Activated CD4-positive, alpha-beta T cell treated with anti-CD3 and anti-CD28 coated beads, Interleukin-2, amount 50 U/mL, for 24 hours (primary cell): ENCODE measurements at places on chromosomes 13 and 19.

- DNase-seq: no peak
Measured at GRCh38 chr13:111623208-111623607, 302.8 kb downstream of the TEX29 start.

DNA sequence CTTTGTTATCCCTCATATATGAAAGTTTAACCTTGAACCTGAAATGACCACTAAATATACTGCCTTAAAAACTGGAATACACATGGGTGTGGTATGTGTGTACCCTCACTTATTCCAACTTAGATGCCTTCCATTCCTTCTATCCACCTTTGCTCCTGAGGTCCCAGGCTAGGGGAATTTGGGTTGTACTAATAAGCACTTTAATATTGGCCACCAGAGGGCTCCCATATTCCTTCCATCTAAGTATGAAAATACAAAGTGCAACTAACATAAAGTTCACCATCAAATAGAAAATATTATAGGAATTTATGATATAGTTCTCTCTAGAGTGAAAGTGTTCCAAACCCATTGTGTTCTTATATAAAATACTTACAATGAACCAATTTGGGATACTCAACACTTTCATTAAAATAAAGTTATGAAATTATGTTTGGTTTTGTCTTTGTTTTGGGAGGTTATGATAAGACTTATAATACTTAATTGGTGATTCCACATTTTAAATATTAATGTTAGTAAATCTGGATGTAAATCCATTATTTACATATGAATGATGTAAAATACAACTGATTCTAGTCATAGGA, 62.3 kb downstream of the ITGBL1 start:
- peak; percentile 10 for DNase-seq

GRCh38 chr13:43647471-43647870, 139.3 kb downstream of the ENOX1 start:
- DNase-seq: no peak

- DNase-seq: no peak
Measured at GRCh38 chr19:53432088-53432661, 391 bp downstream of the ZNF761 start.

- no peak for DNase-seq
Measured at GRCh38 chr19:57192993-57193392, 1.7 kb downstream of the ZNF264 start.

DNA sequence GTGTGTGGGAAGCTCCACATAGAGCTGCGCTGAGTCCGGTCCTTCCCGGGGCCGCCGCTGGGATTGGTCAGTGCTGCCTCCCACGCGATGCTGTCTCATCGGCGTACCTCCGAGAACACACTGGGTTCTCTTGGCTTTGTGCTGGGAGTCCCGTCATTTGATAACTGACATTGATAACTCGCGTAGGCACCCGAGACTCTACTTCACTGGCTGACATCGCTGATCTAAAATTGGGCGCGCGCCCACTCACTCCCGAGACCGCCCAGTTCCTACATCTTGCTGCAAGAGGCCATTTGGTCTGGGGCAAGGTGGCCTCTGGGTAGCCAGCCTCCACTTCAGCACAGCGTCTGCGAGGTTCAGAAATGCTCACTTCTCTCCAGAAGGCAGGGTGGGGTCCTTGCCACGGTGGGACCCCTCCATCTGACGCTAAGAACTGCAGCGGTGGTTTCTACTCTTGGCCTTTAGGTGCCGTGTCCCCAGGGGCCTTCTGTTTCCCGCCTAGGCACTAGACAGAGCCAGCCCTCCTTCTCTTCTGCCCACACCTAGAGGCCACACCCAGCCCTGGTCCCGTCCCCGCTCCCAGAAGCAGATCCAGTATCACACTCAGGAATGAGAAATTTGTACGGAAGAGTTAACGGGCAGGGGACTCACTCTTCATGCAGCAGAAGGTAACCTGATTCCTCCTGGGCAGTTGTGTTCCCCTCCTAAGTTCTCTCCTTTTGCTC, 40.7 kb upstream of the ATP11A start:
- no peak for DNase-seq

- DNase-seq: no peak
Measured at GRCh38 chr19:46176116-46176860, 28.2 kb downstream of the IGFL2 start.

- DNase-seq: no peak
Measured at GRCh38 chr19:49212016-49212701, 54.6 kb downstream of the TRPM4 start.

- DNase-seq: no peak
Measured at GRCh38 chr19:17405250-17406045, at the start of gene BST2. Gene BST2, minus strand, starts transcription at chr19:17405630. Its CDS starts 55 bp downstream, at chr19:17405575.

DNA sequence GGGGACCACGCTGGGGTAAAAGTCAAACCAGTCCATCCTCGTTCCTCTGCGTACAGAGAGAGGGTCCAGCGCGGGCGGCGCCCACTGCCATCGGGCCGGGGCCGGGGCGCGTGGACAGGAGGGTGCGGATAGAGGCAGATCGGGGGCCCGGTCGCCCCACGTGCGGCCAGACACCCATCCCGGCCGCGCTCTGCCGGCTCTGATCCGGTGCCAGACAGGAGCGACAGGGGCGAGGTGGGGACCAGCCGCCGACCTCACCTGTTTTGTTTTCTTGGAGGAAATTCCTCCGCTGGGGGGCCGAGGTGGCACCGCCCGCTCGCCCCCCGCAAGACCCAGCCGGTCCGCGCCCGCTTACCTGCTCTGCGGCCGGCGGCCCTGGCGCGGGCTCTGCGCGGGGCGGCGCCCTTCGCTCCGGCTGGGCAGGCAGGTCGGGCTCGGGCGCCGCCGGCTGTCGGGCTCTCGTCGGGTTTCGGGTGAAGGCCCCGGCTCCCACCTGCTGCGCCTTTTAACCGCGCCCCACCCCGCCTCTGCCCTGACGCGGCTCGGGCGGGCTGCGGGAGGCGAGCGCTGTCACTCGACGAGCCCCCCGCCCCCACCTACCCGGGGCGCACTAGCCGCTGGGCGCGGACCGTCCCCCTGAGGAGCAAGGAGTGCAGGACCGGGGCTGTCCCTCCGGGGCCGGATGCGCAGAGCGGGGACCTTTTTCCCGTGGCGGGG, at the start of gene GJB6:
Gene GJB6, minus strand, starts transcription at position 481 of the 717 bp plus-strand sequence. CDS start 8,839 bp downstream, outside the sequence.
- no peak for DNase-seq

- no peak for DNase-seq
Measured at GRCh38 chr13:25302121-25302520, 696 bp downstream of the NUP58 start.

DNA sequence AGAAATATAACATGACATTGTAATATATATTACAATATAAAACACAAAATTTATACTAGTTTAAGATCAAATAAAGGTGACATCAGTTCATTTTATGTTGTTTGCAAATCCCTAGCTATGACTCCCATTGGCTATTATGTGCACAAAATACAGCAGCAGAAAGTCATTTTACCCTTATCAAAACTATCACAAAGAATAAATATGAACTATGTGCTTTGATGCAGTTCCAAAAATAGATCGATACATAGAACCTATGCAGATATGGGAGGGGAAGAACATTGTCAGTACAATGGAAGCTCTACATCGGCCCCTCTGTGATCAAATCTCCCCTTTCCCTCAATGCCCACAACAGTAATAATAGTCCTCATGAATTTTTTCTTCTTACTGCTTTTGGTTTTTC, 1038.1 kb upstream of the PCDH20 start:
- no peak for DNase-seq

GRCh38 chr19:35332817-35333216, 3.8 kb downstream of the CD22 start:
- DNase-seq: no peak

DNA sequence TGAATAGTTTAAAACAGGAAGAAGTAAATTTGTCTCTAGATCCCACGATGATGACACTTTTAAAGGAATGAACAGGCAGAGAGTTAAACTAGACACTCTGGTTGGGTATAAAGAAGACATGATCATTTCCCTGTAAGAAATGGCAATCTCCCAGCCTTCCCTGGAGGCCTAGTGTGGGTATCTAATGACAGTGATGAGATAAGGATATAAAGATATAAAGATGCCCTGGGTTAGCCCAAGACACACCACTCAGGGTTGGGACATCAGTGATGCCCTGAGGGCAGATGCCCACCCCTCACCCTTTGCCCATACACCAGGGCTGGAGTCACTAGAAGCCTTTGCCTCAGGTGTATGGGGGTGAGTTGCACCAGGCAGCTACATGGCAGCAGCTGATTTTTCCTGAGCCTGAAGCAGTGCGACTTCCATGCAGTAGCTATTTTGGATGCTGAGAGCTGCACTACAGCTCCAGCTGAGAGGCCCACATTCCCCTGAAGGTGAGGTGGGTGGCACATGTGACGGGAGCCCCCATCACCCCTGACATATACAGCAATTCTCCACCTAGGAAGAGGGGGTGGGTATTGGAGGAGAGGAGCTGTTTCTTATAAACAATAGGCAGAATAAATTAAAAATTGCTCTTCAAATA, 177.5 kb downstream of the NDFIP2 start:
- DNase-seq: no peak

DNA sequence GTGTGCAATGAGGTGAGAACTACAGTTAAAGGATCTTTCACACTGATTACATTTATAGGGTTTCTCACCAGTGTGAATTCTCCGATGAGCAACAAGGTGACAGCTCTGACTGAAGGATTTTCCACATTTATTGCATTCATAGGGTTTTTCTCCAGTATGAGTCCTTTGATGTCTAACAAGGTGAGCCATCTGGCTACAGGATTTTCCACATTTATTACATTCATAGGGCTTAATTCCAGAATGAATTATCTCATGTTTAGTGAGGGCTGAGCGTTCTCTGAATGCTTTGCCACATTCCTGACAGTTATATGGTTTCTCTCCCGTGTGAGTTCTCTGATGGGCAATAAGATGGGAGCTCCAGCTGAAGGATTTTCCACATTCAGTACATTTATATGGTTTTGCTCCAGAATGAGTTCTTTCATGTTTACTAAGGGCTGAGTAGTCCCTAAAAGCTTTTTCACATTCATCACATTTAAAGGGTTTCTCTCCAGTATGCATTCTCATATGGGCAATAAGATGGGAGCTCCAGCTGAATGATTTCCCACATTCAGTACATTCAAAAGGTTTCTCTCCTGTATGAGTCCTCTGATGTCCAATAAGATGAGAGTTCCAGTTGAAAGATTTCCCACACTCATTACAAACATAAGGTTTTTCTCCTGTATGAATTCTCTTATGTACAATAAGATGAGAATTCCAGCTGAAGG, 4.4 kb upstream of the C19orf18 start:
- DNase-seq: no peak

- DNase-seq: no peak
Measured at GRCh38 chr13:110228936-110229904, 77.7 kb downstream of the COL4A1 start.

- DNase-seq: no peak
Measured at GRCh38 chr13:66071608-66072007, 1158.5 kb downstream of the PCDH9 start.

GRCh38 chr19:14648506-14648905, 26.1 kb downstream of the ADGRE3 start:
- DNase-seq: no peak

DNA sequence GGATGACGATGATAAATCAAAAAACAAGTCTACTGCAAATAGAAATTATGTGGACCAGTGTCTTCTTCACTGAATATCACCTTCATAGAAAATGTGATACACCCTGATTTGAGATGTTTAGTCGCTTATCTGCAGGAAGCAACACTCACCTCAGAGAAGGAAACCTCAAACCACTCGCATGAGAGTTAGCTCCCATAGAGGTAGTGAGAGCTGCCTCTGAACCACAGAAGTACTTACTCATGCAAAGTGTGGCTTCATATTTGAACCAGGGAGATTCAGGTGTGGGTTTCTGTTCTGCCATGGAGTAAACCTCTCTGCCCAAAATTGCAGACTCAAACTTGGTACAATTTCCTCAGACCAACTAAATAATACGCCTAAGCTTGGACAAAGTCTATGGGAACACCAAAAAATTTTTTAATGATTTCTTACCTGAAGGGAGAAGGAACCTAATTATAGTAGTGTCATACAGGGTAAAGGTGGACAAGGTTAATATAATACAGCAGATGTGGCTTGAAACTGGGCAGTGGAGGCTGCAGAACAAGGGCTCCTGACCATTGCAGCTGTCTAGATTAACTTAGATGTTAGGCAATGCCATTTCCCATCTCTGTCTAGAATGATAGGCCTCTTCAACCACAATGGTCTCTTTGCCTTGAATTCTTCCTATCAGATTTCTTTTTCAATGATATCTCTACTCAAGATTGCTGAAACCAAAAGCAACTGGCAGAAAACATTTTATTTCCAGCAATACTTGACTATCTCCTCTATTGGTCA, 29.6 kb upstream of the RCBTB2 start:
- DNase-seq: no peak

GRCh38 chr19:44847144-44848035, 1.3 kb downstream of the NECTIN2 start:
- no peak for DNase-seq

- DNase-seq: no peak
Measured at GRCh38 chr19:15015946-15016542, 33.2 kb upstream of the CASP14 start.

- no peak for DNase-seq
Measured at GRCh38 chr19:58010507-58010906, 7.9 kb upstream of the ZNF606 start.

GRCh38 chr19:54432144-54432738, 16.8 kb upstream of the LENG8 start:
- no peak for DNase-seq

- no peak for DNase-seq
Measured at GRCh38 chr13:102707467-102707866, 12.6 kb upstream of the METTL21C start.

GRCh38 chr19:24054044-24054935, 32.7 kb upstream of the ZNF254 start:
- no peak for DNase-seq

GRCh38 chr19:3975144-3975543, 4.2 kb upstream of the DAPK3 start:
- DNase-seq: no peak

DNA sequence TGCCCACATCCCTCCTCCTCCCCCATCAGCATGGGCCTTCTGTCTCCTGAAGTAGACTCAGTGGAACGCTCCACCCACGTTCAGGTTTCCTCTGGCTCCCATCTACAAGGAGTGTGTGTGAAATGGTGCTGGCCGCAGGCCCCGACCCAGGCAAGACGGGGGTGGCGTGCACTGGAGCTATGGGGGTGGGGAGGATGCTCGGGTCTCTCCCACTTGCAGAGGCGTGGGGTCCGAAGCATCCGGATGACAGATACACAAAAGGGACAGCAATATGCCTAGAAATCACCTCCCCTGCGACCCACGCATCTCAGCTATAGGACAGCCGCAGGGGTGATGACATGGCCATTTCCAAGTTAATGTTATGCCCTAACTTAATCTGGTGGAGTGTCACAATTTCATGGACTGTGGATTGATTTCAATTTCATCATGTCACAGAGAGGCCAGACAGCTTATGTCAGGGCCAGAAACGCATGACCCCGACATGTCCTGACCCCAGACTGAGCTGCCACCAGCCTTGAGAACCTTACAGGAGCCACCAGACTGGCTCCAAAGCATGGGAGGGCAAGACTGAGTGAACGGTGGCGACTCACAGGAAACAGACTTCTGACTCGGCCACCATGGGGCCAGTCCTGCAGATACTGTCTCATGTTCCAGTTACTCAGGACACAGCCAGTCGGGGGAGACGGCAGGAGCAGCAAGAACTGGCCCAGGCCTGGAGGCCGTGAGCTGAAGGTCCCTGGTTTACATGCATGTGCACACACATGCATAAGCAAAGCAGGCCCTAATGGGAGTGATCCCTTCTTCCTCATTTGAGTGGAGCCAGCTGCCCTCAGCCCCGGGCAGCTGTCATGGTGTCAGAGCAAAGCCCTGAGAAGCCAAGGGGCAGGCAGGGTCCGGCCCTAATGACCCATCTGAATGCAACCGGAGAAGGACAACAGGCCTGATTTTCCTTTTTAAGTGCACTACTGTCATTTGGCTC, 82.2 kb downstream of the SLC7A1 start:
- no peak for DNase-seq
